Activated CD4-positive, alpha-beta T cell treated with anti-CD3 and anti-CD28 coated beads for 4 hours (primary cell): ENCODE measurements at places on chromosomes 6 and 20.

DNA sequence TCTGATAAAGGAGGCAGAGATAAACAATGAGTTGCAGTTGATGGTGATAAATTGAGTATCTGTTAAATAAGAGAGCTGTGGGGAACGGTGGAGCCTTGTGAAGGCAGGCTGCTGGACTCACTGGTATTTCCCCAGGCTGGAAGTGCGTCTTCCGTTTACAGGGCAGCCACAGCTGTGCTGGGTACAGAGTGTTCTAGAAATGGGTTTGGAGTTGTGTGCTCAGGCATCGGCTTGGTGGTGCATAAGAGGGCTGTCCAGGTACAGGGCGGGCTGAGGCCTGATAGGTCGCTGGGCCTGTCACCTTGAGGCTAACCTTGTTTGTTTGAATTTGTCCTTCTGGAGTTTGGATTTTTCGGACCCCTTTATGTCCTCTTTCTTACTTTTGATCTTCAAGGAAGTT lies 39.3 kb downstream of the ARID1B start:
- no peak for DNase-seq

- no peak for DNase-seq
Measured at GRCh38 chr20:38132156-38132909, 32.7 kb downstream of the TGM2 start.

GRCh38 chr20:1674990-1675780 lies 17.6 kb upstream of the SIRPG start:
- DNase-seq: no peak

- DNase-seq: no peak
Measured at GRCh38 chr20:24933266-24933908, 15.7 kb upstream of the CST7 start.

DNA sequence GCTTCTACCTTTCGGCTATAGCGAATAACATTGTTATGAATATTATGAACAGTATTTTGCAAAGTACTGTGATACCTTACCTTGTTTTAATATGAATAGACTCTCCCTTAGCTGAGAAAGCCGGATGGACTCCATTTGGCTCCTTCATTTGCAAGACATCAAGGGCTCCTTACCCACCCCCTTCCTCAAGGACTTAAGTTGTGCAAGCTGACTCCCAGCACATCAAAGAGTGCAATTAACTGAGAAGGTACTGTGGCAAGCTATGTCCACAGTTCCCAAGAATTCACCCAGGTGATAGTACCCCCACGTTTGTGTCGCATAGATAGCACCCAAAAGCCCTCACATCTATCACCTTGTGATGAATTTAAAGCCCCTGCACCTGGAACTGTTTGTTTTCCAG lies 11.2 kb downstream of the CST5 start:
- no peak for DNase-seq

DNA sequence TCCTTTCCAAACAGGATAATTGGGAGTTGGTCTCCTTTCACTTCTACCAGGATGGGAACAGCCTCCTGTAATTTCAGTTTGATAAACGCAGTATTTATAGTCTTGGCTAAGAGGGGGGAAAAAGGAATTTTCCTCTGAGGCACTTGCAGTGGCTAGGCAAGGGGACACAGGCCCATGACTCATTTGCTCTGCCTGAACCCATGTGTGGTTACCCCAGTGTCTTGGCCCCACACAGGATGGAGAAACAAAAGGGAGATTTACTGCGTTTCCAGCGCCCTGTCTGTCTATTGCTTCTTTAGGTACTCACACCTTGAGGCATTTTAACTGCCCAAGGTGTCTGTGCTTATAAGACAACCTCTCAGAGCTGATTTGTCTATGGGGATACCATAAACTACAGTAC lies 74.8 kb upstream of the NEDD9 start:
- DNase-seq: no peak
